ENCODE measurements at places on chromosomes 6 and 20.

GRCh38 chr20:1467355-1468116, 887 bp upstream of the NSFL1C start:
- DNase-seq, result peak; percentile 71

DNA sequence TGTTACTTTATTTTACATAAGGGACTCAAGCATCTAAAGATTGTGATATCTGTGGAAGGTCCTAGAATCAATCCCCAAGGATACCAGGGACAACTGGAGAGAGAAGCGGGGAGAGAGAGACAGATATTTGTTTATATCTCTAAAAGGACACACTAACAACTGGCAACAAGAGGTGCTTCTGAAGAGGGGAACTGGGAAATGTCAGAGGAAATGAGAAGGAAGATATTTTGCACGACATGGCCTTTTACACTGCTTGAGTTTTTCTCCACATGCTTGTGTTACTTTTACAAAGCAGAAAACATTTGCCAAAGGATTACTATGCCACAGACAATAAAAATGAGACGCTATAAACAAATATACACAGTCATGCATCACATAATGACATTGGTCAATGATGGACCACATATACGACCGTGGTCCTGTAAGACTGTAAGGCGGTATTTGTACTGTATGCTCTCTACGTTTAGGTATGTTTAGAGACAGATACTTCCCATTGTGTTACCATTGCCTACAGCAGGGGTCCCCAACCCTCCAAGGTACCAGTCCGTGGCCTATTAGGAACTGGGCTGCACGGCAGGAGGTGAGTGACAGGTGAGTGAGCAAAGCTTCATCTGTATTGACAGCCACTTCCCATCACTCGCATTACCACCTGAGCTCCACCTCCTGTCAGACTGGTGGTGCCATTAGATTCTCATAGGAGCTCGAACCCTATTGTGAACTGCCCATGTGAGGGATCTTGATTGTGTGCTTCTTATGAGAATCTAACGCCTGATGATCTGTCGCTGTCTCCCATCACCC, 64.6 kb upstream of the PTPN1 start:
- DNase-seq, result no peak

- no peak for DNase-seq
Measured at GRCh38 chr20:35708502-35708901, 9.3 kb downstream of the ROMO1 start.

DNA sequence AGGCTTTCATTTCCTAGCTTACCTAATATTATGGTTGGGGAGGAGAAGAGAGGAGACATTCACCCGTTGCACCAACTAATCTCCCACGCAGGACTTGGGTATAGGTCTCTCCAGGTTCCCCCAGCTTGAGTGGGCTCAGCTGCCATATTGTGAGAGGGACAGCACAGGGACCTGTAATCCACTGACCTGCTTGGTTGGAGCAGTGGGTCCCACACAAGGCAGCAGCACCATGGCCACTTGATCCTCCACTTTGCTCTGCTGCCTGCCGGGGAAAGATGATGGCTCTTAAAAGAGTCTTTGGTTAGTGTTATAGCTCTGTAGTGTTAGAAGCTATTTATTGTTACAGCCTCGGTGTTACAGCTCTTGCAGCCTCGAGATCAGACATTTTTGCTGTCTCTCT, 22.5 kb upstream of the ECHDC1 start:
- DNase-seq, result no peak

GRCh38 chr20:61883857-61884393, 181.8 kb downstream of the TAF4 start:
- DNase-seq, result no peak

- no peak for DNase-seq
Measured at GRCh38 chr6:80010288-80010687, 5.8 kb downstream of the TTK start.

- peak; percentile 66 for DNase-seq
Measured at GRCh38 chr6:135935941-135936601, 84.6 kb downstream of the PDE7B start.

- no peak for DNase-seq
Measured at GRCh38 chr6:129679275-129679674, 30.7 kb downstream of the ARHGAP18 start.

- DNase-seq, result peak; percentile 53
Measured at GRCh38 chr20:31569163-31570020, 35.7 kb upstream of the ID1 start.

GRCh38 chr6:144344646-144345045, 59.5 kb downstream of the UTRN start:
- DNase-seq, result no peak

GRCh38 chr6:31717499-31718222, 2.5 kb downstream of the LY6G6D start:
- no peak for DNase-seq

- DNase-seq, result no peak
Measured at GRCh38 chr6:131205481-131206244, 70.4 kb downstream of the AKAP7 start.

- no peak for DNase-seq
Measured at GRCh38 chr6:20757761-20758160, 223.5 kb downstream of the CDKAL1 start.

DNA sequence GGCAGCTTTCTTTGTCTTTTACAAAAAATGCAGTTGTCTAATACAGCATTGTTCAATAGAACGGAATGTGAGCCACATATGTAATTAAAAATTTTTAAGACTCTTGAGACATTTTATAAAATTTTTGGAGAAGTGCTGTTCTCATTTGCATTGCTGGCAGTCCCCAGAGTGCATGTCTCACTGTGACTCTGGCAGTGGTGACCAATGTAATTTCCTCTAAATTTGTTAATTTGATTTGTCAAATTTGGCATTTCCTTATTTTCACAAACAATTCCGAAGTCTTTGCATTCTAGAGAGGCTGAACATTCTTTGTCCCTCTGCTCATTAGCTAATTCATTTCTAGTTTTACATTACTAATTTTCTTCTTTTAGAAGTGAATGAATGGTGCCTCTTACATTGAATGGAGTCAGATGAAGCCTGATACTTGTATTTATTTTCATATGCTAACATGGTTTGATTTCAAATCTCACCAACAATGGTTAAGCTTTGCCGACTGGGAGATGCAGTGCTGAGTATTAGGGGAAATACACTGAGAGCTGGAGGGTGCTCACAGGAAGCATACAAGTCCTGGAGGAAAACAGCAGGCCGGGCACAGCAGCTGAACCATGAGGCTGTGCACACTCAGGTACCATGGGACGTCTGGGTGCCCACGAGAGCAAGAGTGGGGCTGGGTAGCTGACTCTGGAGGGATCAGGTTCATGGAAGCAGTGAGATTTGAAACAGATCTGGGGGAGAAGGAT, 68.5 kb upstream of the ARMC2 start:
- DNase-seq, result no peak
